ENCODE measurements at places on chromosomes 3 and 15.
A peak's percentile ranks its signal among the peaks of the same experiment; 100 is the strongest.

DNA sequence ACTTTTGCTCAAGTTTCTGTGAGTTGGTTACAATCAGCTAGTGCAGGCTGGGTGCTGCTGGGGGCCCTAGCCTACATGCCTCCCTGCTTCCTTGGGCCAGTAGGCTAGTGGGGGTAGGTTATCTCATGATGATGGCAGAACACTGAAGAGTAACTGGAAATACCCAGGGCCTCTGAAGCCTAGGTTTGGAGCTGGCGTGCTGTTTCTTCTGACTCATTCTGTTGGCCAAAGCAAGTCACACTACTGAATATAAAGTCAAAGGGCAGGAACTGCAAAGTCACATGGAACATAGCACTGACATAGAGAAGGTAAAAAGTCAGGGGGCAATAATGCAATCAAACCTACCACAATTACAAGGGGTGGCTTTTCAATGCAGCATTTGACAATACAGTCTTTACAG is 34.5 kb downstream of the RASGRP1 start:
- DNase-seq: no peak

DNA sequence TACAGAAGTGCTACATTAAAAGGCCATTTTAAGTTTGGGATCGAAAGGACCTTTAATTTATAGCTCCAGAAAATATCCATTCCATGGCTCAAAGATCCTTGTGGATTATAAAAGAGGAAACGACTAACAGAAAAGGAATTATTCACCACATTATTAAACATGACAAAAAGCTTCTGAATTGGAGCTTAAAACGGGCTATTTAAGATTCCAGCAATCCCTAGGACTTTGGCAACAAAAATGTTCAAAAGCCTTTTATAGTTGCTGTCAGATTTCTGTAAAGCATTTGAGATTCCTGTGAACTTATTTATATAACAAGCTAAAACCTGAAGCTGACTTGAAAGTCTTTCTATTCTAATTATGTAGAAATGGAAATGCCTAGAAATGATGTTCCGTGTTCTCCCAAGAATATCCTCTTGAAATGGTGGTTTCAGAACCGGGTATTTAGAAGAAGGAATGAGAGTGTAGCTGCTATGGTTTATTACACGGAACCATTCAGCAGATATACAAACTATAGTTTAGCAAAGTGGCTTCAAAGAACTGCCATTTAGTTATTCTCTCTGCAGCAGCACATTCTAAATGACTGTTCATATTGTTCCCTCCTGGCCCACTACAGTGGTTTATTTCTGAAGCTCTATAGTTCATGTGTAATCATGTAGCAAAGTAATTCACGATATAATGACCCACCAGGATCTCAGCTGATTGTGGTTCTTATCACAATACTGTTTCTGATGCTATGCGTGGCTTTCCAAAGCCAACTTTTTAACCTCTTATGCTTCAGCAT is 961.7 kb downstream of the FHIT start:
- no peak for DNase-seq

DNA sequence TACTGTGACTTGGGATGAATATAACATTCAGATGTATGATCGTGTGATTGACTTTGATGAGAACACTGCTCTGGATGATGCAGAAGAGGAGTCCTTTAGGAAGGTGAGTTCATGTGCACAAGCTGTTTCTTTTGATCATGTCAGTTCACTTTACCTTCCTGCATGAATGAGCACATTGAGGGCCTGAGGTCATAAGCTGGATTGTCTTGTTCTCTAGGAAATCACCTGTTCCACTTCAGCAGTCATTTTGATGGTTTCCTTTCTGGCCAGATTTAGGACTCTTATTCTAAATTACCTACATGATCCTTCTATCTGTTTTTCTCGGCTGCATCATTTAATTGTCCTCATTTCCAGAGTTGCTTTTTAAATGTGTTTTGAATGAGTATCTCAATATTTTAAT is 4.1 kb downstream of the RCN2 start:
- DNase-seq: no peak

- DNase-seq: no peak
Observed at GRCh38 chr3:194877291-194878119, 191.8 kb downstream of the FAM43A start.

DNA sequence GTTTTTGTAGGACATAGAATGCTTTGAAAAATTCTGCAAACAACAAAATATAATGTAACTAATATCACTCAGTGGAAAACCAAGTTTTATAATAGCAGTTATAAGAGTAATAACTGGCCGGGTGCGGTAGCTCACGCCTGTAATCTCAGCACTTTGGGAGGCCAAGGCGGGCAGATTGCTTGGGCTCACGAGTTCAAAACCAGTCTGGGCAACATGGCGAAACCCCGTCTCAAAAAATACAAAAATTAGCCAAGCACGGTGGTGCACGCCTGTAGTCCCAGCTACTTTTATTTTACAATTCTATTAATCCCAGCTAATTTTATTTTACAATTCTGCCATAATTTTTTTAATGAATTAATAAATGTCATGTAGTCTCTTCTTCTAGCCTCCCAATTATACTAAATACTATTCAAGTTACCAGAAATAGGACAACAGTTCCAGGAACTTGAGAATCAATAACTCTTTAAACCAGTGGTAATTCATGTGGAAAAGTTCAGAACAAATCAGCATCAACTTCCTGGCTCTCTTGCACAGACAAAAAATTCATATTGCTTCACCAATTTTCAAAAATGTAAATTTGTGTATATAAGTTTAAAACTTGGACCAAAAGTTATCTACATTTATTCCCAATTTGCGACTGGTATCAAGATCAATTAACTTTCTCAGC is 2.2 kb downstream of the DENND4A start:
- no peak for DNase-seq

- DNase-seq: no peak
Observed at GRCh38 chr3:110021659-110022058, 684.3 kb upstream of the DPPA4 start.

- no peak for DNase-seq
Observed at GRCh38 chr15:32705446-32705845, 12.4 kb upstream of the GREM1 start.

GRCh38 chr3:177820683-177821316 is 623.5 kb upstream of the TBL1XR1 start:
- no peak for DNase-seq

DNA sequence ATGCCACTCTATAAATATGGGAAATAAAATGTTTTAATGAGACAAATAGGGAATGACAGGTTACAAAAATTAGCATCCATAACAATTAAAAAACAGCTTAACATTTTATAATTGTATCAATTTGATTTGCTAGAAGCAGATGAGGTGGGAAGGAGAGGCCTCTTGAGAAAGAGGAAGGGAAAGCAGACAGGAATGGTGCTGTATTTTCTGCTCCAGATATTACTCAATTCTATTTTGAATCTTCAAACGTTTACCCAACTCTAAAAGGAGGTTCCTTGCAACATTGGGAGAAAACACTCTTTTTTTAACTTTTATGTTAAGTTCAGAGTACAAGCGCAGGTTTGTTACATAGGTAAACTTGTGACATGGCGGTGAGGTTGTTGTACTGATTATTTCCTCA is 44.9 kb upstream of the ALDH1A3 start:
- no peak for DNase-seq

DNA sequence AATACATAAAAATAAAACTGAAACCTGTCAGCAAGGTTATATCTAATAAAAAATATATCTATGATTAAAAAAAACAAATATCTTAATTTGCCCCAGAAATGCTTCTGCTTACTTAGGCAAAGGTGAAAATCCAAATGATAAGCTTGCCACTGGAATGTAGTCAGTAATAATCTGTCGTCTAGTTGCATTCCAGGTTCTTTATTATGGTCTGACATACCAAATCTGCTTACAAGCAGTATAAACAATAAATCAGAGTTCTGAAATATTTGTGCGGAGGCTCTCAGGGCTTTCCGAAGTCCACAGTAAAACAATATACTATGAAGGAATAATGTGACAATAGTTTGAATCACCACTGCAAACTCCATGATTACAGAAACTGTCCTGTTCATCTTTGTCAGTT is 1133.5 kb downstream of the ROBO1 start:
- no peak for DNase-seq

DNA sequence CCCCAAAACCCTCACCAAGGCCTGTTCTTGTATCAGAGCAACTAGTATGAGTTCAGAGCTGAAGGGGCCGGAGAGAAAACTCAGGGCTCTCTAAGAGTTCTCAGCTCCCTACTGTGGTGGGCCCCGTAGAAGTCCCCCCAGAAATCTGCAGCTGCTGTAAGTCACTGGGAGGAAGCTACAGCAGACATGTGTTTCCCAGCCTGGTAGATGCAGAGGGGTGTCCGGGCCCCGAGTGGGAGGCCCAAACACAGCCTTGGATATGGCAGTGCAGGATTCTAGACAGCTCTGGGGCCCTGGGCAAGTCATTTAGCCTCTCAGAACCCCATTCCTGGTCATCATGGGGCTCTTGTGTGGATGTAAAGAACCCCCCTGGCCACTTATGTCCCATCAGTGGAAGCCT is 39.2 kb upstream of the CSPG4 start:
- DNase-seq: no peak

GRCh38 chr3:8780279-8780678 is 10.9 kb upstream of the OXTR start:
- no peak for DNase-seq

- no peak for DNase-seq
Observed at GRCh38 chr3:124263168-124263567, 271.2 kb upstream of the ROPN1 start.

DNA sequence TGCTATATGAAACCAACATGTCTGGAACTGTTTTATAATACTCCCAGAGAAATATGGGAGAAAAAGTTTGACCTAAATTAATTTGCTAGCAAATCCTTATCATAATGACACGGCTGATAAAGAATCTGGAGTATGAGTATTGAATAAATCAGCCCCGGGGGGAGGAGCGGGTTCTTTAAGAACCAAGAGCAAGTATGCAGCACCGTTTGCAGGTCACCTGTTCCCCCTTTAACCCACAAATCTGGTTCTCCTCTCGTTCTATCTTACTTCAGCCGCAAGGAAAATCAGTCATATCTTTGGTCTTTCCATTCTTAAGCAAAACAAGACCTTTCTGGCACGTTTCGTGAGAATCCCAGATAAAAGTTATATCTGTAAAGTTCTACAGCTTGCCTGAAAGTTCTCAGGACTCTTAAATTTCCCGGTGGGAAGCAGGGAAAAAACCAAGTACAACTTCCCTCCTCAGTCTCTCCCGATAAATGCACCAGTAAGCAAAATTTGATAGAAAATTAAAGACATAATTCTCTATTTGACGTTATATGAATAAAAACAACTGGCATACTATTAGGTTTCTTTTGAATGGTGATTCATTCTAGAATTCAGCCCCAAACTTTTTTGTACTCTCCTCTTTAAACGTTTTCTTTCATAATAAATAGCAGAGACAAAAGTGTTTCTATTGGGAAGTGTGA is 348.6 kb downstream of the ZBBX start:
- DNase-seq: no peak

DNA sequence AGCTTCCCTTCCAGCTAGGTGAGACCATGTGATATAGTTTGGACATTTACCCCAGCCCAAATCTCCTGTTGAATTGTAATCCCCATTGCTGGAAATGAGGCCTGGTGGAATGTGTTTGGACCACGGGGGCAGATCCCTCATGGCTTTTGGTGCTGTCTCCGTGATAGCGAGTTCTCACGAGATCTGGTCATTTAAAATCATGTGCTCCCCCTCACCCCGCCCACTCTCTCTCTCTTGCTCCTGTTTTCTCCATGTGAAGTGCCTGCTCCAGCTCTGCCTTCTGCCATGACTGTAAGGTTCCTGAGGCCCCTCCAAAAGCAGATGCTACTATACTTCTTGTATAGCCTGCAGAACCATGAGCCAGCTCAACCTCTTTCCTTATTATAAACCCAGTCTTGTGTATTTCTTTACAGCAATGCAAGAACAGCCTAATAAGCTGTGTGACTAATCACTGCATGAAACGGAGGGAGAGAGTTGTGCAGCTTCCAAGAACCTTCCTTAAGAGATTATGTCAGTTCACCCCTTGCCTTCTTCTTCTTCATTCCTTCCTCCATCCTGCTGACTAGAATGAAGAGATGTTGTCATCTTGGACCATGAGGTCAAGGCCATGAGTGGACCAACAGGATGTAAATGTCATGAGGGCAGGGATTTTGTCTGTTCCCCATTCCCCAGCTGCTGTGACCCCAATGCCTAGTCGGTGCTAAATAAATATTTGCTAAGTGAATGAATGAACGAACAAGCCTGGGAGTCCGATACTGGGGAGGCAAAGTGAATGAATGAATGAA is 91.0 kb downstream of the CPN2 start:
- DNase-seq: peak; percentile 36

DNA sequence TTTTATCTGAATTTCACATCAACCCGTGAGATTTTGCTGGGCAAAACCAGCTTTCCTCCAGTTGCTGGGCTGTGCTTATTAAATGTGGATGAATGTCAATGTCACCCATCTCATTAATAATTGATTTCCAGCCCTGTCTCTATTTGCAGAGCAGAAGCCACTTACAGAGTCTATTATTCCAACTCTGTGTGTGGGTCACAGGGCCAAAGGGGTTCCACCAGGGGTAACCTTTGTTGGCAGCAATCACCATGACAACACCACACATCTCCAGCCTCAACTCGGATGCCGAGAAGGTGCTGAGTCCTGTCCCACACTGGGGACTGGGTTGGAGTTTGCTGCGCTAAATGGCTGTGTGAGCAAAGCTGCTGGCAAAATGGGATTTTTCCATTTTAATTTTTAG is 51.1 kb upstream of the WNT5A start:
- DNase-seq: no peak

DNA sequence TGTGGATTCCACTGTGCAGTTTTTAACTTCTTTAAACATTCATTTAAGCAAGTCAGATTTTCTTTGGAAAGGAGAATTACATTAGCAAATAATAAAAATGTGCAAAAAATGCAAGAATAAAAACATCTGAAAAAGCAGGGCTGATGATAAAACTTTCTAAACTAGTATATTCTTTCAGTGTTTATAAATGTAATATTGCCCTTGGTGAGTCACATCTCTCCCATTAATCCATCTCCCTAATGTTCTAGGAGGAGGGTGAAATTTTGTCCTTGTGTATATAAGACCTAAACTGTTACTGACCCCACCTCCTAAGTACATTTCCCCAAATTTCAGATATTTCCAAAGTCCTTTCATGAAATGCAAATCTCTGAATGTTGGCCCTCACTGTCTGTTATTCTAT is 28.5 kb upstream of the DCUN1D1 start:
- no peak for DNase-seq

GRCh38 chr15:72205273-72205672 is 7.7 kb upstream of the GRAMD2A start:
- DNase-seq: no peak

DNA sequence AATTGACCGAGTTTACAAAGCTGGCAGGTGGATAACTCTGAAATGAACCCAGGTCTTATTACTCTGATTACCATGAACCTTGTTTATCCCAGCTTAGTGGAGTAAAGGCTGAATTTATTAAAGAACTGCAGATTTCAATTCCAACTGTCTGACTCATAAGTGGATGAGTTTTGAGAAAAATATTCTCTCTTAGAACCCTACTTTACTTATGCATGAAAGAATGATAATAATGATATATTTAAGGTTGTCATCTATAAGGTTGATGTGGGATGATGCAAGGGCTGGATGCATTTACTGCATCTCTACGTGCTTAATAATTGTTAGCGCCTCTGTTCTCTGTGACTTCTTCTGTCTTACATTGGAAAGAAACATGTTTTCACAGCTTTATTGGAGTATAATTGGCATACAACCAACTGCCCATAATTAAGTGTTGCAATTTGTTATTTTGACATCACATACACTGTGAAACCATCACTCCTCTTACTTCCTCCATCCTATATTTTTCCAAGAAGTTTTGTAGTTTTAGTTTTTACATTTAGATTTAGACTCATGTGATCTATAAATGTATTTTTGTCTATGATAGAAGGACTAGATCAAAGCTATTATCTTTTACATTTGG is 771.2 kb upstream of the ARRDC4 start:
- no peak for DNase-seq

GRCh38 chr3:71694358-71694999 is 30.7 kb downstream of the EIF4E3 start:
- no peak for DNase-seq

Measured in left forelimb (tissue), 1 donor.